ENCODE measurements at places on chromosomes 6 and 20.

DNA sequence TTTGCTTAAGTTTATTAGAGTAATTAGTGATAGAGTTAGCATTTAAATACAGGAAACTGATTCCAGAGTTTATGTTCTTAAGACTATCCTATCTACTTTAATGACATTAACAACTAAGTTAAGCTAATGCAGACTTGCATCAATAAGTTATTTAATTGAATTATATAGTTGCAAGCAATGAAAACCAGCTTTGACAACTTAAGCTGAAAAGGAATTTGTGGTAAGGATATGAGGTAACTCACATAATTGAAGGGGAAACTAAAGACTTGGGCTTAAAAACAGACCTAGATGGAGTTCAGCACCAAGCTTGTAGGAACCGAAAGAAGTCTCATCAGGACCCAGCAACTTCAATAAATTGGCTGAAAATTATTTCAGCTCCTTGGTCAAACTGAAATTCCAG, 222.3 kb downstream of the IBTK start:
- no peak for DNase-seq

- no peak for DNase-seq
Measured at GRCh38 chr20:13419477-13419876, 198.4 kb downstream of the ISM1 start.

DNA sequence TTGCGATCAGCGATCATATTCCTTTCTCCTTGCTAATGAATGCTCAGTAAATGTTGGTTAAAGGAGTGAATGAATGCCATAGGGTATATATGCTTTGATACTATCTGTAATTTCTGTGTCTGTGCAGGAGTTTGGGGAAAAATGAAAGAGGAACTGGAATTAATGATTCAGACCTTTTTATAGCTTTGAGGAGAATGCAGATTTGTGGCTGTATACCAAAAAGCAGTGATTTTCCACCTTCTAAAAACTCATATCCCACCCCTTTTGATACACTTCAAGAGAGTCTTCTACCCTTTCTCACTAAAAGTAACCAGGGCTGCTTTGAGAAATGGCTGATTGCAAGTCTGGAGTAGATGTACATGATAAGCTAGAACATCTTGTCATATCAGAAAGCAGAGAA, 26.6 kb upstream of the SUMO4 start:
- no peak for DNase-seq

GRCh38 chr20:63740070-63740626, 572 bp downstream of the SLC2A4RG start:
- DNase-seq, result peak; percentile 54

- no peak for DNase-seq
Measured at GRCh38 chr6:155381673-155382337, 67.5 kb upstream of the TFB1M start.

DNA sequence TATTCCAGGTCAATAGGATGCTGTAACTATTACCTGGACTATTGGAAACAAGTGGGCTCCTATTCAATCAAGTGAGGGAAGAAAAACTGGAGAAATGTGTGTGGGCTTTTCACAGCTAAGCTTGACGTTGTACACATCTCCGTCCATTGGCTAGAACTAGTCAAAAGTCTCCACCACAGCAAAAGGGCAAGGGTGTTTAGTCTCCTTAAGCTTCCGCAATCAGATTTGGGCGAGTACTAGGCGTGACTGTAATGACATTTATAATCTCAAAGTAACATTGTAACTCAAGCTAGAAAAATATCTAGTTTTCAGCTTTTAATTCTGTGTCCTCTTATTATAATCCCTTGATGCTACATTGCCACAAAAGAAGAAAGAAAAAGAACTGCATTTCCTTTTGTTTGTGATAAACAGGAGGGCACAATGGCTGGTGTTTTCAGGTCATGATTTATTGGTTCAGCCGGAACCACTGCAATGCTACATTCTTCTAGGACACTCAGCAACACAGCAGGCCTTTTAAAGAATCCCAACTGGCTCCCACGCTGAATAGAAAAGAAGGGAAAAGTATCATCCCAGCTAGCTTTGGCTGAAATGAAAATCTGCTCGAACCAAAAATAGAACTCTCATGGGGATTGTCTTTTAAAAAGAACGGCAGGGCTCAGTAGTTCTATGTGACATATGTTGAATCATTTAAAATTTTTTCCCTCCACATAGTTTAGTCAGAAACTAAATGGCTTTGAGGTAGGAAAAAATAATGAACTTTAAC, 387.7 kb downstream of the BTBD3 start:
- no peak for DNase-seq

GRCh38 chr6:25137916-25138232, 141.3 kb upstream of the CARMIL1 start:
- DNase-seq, result no peak

GRCh38 chr6:167058261-167058660, 59.1 kb downstream of the CEP43 start:
- DNase-seq, result no peak

- peak; percentile 47 for DNase-seq
Measured at GRCh38 chr6:30955367-30956042, 14.7 kb downstream of the MUCL3 start.

- no peak for DNase-seq
Measured at GRCh38 chr6:142929751-142930358, 15.1 kb downstream of the HIVEP2 start.

GRCh38 chr20:25017257-25017803, 24.8 kb upstream of the APMAP start:
- DNase-seq, result peak; percentile 82

DNA sequence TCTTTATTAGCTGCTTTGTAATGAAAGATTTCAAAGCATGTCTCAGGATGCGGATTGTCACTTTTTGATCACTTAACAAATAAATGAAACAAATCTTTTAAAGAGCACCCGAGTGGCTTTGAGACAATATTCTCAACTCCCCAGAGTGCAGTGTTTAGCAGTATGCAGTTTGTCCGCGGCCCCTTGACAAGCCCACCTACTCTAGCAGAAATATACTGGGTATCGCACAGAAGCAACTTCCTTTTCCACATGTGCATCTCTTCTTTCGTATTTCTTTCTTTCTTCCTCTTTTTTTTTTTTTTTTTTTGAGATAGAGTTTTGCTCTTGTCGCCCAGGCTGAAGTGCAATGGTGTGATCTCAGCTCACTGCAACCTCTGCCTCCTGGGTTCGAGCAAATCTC, 84.5 kb upstream of the FAM184A start:
- no peak for DNase-seq

GRCh38 chr6:47633141-47633540, 65.2 kb upstream of the ADGRF4 start:
- DNase-seq, result peak; percentile 41

DNA sequence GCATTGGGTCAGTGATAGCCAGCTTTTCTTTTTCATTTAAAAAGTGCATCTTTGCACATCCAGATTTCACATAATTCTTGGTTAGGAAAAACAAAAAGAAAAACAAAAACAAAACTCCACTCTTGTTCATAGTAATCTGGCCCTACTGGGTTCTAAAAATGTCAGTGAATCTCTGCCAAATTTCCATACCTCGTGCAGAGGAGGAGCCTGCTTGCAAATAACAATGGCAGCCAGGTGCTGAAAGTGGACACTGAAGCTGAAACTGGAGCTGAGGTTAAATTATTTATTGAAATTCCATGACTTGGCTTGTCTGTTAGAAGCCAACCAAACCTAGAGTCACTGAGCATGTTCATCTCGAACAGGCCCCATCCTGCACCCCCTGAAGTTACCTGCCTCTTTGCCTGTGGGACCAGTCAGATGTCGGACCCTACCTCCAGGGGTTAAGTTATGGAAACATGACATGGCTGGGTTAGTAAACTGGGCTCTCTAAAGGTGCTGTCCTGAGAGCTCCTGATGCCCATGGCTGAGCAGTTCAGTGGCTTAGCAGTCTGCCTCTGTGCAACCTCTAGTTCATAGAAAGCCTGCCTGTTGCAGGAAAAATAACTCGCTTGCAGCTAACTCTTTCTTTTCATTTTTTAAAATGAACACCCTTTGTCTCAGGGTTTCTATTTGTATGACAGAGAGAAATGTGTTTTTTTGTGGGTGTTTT, 42.7 kb downstream of the CLIC5 start:
- no peak for DNase-seq

DNA sequence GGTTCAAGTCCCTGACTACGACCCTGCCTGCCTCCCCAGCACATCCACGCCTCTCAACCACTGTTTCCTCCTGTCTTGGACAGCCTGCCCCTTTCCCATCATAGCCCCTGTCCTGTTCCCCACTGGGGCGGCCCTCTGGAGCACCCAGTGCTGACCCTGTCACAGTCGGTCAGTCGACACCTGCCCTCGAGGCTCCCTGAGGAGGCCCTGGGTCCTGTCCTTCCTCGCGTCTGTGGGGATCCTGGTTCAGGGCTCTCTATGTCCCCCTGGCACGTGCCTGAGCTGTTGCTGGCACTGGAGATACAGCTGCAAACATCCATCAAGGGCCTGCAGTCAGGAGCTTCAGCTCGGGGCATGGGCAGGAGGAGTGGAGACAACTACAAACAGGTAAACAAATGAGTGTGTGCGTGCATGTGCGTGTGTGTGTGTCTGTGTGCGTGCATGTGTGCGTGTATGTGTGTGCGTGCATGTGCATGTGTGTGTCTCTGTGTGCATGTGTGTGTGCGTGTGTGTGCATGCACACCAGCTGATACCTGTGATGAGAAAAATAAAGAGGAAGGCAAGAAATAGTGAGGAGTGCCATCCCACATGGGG, 132.8 kb downstream of the PHACTR3 start:
- no peak for DNase-seq

- no peak for DNase-seq
Measured at GRCh38 chr20:13322198-13322597, 101.1 kb downstream of the ISM1 start.

GRCh38 chr6:105642708-105643107, 239.8 kb upstream of the PREP start:
- DNase-seq, result peak; percentile 39

DNA sequence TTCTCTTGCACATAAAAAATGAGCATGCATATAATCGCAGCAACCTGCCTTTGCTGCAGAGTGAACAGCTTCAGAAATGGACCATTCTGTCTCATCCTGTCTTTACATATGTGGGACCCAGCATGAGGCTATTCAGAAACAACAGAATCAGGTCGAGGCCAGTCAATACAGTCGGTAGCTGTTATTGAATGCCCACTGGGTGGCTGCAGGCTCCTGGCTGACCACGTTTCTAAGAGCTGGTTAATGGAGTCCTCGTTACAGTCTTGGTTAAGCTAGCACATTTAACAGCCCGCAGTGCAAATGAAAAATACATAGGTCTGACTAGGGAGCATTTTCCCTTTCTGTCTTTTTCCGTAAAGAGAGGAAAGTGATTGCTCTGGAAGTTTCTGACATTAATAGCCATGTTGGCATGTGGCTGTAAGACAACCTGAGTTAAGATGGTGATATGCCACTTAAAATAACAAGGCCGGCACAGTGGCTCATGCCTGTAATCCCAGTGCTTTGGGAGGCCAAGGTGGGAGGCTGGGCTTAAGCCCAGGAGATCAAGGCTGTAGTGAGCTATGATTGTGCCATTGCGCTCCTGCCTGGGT, 75.0 kb downstream of the SHLD1 start:
- DNase-seq, result no peak

GRCh38 chr6:154984146-154984545, 11.0 kb upstream of the TIAM2 start:
- no peak for DNase-seq

GRCh38 chr6:101607111-101607690, 213.7 kb downstream of the GRIK2 start:
- no peak for DNase-seq

DNA sequence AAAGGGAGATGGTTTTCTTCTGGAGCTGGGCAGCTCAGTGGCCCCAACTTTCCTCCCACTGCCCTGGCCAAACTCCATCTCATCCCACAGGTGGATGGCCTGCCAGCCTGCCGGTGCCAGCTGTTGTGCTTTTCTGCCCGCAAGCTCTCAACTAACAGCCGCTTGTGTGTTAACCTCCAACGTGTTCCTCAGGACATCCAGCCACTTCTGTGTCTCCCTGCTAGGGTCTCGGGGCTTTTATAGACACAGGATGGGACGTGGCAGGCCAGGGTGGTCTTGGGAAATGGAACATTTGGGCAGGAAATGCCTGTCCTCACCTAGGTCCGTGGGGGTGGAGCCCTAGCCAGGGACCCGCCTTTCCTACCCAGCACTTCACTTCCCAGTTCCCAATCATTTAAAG, 171.1 kb upstream of the RGS17 start:
- DNase-seq, result no peak

DNA sequence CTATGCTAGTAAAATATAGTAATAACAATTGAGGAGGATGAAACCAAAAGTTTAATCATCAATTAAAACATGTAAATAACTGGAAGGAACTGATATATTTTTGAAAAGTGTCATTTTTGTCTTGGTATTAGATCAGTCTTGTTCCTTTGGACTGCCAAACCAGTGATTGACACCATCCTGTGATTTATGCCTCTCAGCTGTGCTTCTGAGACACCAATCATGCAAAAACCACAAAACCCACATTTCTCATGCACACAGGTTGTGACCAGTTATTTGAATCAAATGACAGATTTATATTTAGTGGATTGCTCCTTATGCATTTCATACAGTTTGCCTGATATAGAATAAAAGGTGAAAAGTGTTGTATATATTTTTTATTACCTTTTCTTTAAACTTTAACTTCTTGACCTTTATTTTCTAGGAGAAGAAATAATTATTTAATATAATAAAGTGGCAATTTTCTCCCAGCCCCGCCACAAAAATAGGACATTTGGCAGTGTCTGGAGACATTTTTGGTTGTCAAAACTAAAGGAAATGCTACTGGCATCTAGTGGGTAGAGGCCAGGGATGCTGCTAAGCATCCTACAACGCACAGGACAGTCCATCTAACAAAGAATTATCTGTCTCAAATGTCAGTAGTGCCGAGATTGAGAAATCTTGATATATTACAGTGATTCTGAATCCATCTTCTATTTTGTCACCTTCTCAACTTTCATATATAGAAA, 383.6 kb downstream of the BCKDHB start:
- peak; percentile 30 for DNase-seq

DNA sequence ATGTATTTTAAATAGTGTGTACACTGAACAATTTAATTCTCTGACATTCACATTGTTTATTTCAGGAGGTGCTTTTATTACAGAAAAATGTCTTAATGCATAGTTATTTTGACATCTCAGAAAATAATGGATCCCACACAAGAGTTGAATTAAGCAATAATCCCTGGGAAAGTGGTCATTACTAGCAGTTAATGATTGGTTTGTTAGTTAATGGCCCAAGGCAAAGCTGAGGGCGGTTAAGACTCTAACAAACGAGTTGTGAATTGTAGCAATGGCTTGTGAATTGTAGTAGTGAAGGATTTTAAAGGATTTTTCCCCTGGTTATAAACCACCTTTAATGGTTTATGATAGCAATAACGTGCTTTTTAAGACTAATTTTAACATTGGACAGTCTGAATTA, 1316.0 kb upstream of the GJE1 start:
- DNase-seq, result no peak

All from PC-3 (cell line).